T1000 (cell line): ENCODE measurements at places on chromosomes 1 and 21.

- DNase-seq = peak; percentile 85
Measured at GRCh38 chr1:8004803-8005573, 21.1 kb downstream of the ERRFI1 start.

DNA sequence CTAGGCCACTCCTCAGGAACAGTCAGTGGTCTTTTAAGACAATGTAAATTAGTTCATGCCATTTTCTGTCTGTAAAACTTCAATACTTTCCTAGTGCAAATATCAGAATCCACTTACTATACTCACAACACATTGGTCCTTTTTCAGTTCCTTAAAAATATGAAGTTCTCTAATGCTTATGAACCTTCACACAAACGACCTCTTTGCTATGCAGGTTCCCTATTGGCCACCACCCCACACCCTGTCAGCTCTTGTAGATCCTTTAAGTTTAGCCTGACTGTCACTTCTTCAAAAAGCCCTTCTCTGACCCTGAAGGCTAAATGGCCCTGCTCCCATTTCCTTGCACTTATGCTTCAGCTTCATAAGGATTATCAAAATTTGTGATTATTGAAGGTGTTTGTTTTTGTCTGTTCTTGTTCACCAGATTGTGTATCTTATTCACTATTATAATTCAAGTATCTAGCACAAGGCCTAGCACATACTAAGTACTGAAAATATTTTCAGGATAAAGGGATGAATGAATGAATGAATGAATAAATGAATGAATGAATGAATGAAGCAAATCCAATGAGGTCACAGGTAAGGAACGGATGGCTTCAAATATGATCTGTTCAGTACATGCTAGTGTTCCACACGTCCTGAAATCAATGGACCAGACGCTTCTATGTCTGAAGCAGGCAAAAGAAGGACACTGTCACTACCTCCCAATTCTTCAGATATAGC is 373.9 kb downstream of the VAV3 start:
- no peak for DNase-seq

DNA sequence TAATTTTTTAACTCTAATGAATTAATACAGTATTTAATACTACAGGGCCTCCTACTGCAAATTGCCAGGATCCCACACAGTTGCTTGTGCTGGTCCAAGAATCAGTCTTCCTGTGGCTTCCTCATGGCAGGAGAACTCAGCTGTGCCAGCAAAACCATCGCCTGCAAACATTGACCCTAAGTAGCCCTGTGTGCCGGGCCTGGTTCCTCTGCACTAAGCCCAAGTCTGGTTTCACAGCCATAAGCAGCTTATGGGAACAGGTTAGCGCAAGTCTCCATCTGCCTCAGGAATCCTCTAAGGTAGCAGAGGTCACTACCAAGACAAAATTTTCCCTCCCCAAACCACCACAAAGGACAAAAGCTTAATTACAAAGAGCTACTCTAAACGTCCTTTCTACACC is 216.6 kb downstream of the PLA2G4A start:
- DNase-seq = no peak

DNA sequence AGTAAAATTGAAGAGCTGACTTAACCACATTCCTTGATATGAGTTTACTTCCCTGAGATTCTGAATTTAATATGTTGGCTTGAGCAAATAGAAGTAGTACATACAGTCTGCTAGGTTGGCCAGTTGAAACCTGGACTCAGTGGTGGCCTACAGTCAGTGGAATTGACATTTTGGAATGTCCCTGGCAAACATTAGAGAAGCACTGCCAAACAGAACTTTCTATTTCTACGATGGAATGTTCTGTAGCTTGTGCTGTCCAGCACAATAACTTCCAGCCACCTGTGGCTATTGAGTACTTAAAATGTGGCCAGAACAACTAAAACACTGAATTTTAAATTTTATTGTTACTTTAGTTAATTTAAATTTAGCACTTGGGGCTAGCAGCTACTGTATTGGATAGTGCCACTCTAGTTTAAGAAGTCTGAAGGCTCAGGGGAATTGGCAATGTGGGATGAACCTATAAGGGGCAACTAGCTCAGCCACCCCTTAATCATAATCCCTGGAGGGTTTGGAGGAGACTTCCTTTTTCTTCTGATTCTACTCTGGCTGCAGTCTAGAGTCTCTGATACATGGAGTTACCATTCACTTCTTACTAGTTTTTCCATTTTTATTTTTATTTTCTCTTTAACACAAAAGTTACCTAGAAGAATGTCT is 10.3 kb upstream of the TEDDM1 start:
- no peak for DNase-seq

DNA sequence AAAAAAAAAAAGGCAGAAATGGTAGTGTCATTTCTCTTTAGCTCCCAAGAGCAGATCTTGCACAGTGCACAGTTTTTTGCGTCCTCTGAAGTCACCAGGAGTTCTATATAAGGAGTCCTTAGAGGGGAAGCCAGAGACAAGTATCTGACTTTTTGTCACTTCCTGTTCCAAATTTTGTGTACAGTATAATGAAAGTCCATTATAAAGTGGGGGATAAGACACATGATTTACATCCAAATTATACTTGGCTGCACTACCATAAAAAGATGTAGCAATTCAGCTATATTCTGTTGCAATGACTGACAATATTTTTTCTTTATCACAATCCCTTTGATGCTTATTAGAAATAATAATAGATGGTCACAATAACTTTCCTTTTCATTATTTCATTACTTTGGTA is 1276.9 kb upstream of the ADGRL2 start:
- no peak for DNase-seq

- DNase-seq = no peak
Measured at GRCh38 chr1:150696590-150696989, 364 bp downstream of the GOLPH3L start.

- DNase-seq = no peak
Measured at GRCh38 chr1:226617109-226617508, 68.5 kb downstream of the STUM start.

GRCh38 chr21:25934771-25935224 is 200.0 kb downstream of the GABPA start:
- peak; percentile 57 for DNase-seq

GRCh38 chr1:53458634-53459033 is 565 bp upstream of the DMRTB1 start:
- no peak for DNase-seq

GRCh38 chr1:26913754-26914619 is at the start of gene NR0B2:
TSS of gene NR0B2 (minus strand) at chr1:26913975. CDS start at chr1:26913940, 35 bp downstream.
- DNase-seq = no peak

- no peak for DNase-seq
Measured at GRCh38 chr1:192980856-192981255, 78.3 kb downstream of the UCHL5 start.

DNA sequence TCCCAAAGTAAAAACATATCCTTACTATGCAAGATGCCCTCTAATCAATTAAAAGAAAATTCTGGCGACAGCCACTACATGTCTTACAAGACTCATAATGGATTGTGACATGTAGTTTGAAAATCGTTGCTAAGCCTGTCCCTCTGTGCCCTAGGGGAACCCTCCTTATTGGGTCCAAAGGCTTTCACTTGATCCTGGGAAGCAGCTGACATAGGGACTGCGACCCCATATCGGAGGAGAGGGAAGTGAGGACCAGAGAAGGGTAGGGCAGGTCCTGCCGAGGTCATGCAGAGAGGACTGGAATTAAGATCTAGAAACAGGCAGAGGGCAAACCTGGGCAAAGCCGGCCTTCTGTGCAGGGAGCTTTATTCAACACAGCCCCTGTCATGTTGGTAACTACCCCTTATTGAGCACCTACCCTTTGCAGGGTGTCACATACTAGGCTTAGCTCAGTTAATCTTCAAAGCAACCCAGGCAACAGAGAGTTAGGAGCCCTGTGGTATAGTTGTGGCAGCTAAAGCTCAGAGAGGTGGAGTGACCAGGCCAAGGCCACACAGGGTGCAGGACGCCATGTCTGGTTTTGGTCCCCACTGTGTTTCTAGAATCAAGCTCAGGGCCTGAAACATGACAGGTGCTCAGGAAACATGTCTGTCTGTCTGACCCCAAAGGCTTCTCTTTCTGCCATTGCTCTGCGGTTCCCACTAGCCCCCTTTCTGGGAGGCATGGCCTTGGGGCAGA is 18.4 kb upstream of the IFNLR1 start:
- no peak for DNase-seq

DNA sequence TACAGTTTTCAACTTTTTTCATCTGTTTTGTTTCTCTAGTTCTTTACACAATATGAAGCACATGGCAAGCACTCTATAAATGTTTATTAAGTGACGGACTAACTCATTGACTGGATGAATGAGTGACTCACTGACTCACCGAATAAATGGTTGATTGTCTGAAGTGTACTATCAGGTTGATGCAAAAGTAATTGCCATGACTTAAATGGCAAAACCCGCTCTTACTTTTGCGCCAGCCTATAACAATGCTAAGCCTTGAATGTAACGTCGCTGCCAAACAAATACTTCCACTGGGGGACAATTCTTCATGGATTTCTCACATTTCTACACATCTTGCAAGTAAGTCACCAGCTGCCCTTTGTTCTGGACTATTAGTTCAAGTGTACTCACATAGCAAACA is 109.0 kb upstream of the KCTD3 start:
- DNase-seq = no peak

DNA sequence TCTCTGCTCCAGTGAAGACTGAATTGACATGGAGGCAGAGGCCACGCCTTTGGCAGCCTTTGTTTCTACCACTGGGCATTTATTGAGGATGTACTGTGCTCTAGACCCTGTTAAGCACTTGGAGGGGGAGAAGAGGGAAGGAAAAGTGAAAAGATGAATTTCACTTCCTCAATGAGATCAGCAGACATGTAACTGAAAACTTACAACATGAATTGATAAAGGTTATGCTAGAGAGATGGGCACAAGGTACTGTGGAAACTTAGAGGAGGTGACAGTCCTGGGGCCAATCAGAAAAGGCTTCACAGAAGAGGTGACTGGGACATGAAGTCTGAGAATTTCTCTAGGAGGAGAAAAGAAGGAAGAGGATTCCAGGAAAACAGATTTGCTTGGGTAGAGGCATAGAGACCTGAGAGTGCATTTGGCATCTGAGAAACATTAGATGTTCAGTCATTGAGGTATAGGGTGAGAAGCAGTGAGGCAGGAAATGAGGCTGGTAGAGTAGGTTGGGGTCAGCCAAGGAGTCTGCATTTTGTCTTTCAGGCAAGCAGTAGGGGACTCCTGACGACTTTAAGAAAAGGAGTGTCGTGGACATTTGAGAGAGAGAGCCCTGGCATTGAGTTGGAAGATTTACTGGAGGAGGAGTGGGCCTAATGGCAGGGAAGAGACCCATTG is 113.0 kb downstream of the SYT2 start:
- DNase-seq = no peak

GRCh38 chr1:85578321-85579295 is 2.0 kb upstream of the CCN1 start:
- DNase-seq = no peak

GRCh38 chr1:9654051-9654833 is 2.7 kb downstream of the PIK3CD start:
- DNase-seq = no peak

DNA sequence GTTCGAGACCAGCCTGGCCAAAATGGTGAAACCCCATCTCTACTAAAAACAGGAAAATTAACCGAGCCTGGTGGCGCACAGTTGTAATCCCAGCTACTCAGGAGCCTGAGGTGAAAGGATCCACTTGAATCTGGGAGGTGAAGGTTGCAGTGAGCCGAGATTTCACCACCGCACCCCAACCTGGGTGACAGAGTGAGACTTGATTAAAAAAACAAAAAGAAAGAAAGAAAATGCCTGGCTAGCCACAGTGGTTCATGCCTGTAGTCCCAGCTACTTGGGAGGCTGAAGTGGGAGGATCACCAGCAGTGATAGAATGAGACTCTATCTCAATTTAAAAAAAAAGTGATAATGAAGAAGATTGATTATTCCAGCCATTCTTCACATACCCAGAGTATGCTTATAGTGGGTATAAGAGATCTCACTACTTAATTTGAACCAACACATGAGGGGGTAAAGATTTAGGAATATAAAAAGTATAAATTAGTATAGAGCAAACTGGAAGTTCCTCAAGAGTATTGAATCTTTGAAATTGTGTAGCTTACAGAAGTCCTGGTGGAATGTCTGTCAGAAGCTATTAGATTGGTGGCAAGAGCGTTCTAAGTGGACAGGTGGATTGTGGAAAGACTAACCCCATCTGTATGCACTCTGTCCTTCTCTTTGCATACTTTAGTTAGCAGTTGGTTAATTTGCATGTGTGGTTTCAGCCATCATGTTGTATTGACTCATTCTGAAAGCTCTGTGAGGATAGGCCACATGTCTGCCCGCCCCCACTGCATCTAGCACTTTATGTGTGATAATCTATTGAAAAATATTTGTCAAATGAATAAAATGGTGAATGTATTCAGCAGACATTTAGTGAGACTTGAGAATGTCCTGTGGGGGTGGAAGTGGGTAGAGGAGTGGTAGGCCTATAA is 25.0 kb downstream of the RLF start:
- no peak for DNase-seq

DNA sequence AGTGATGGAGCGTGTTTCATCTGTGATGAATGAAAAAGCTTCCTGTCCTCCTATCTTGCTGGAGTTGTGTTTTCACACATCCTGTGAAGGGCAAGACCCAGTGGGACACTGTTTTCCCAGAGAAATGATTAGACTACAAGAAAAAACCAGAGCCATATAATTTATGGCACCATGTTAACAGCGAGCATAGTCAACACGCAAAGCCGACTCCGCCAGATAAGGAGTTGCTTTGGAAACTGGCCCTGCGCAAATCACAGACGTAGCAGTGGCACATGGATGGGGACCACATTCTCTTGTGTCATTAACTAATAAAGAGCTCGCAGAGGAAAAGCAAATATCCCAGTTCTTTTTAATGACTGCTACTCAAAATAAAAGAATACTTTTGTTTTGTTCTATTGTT is 471.2 kb upstream of the RUNX1 start:
- DNase-seq = no peak

DNA sequence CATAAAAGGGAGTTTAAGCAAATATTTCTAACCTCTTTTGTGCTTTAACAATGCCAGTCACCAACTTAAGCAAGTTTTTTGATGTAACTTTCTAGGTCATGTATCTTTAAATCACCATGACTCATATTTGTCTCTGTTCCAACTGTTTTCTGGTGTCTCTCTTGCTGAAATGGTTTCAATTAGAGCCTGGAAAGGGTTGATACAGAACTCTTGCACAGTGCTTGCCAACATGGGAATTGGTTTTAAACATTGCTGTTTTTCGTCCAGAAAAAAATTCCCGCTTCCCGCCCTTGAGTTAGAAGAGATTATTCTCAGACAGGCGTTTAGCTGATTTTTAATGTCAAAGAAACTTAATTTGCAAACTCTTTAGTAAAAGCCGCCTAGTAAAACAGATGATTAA is 46.4 kb upstream of the SLC22A15 start:
- DNase-seq = no peak

- DNase-seq = no peak
Measured at GRCh38 chr1:211474451-211474850, 17.5 kb downstream of the RD3 start.

- DNase-seq = peak; percentile 71
Measured at GRCh38 chr1:58932859-58933598, 149.2 kb upstream of the JUN start.

- DNase-seq = no peak
Measured at GRCh38 chr1:100213141-100213540, 35.1 kb upstream of the LRRC39 start.

DNA sequence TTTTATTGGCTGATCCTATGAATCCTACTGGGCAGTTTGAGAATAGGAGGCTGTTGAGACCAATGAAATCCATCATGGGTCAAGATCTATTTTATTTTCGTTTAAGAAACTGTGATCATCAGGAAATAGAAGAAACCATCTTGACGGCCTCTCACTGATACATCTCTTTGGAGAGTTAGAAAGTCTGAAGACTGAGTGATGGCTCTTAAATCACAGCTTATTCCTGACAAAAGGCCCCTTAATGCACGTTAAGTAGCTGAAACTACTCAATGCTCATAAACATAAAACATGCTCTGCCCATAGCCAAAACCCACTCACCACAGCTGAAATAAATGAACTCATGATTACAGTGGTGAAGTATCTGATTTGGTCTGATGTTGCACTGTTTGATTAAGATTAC is 784.5 kb upstream of the NEGR1 start:
- no peak for DNase-seq
